ENCODE measurements at places on chromosomes 12 and 14. TPM values are rescaled to one million over a fixed set of nuclear protein-coding genes. Genes with fewer than 3 reads are reported as not detected.

DNA sequence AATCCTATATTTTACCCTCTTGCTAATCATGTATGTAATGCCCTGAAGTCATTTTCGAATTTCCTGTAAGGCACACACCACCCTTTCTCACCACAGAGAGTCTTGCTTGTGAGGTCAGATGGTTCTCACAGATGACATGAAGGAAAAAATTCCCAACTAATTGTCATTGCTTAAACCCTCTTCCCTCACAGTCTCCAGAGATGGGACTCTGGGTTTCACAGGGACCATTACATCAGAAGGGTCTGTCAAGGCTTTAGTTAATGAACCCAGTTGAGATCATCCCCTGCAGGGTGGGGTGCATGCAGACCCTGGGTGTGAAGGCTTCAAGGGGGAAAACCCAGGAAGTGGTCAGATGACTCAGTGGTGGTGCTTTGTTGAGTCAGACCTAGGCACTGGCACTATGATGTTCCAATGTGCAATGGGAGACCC is 229.6 kb downstream of the BCAT1 start:
- no peak for ATAC-seq

GRCh38 chr12:69998011-69998410 is 173.0 kb downstream of the MYRFL start:
- ATAC-seq, result no peak

HVCN1 gene
- total RNA-seq, result 7.9 TPM

- no peak for ATAC-seq
Observed at GRCh38 chr12:25278269-25278668, 27.5 kb upstream of the KRAS start.

GRCh38 chr14:71682337-71682736 is 249.9 kb upstream of the RGS6 start:
- no peak for ATAC-seq

PLEKHG7 gene
- total RNA-seq, result not detected

SLC17A8 gene
- not detected for total RNA-seq

GRCh38 chr12:52352951-52353350 is 14.3 kb downstream of the KRT85 start:
- ATAC-seq, result no peak

- no peak for ATAC-seq
Observed at GRCh38 chr12:93892423-93893268, 215.5 kb downstream of the CRADD start.

GRCh38 chr12:31470459-31470858 is 120.5 kb downstream of the DENND5B start:
- ATAC-seq, result no peak

ENO2 gene
- total RNA-seq, result 31.5 TPM

GRCh38 chr12:120132863-120133385 is 16.4 kb upstream of the RAB35 start:
- no peak for ATAC-seq

- no peak for ATAC-seq
Observed at GRCh38 chr12:53552361-53553327, 45.4 kb upstream of the NPFF start.

DNA sequence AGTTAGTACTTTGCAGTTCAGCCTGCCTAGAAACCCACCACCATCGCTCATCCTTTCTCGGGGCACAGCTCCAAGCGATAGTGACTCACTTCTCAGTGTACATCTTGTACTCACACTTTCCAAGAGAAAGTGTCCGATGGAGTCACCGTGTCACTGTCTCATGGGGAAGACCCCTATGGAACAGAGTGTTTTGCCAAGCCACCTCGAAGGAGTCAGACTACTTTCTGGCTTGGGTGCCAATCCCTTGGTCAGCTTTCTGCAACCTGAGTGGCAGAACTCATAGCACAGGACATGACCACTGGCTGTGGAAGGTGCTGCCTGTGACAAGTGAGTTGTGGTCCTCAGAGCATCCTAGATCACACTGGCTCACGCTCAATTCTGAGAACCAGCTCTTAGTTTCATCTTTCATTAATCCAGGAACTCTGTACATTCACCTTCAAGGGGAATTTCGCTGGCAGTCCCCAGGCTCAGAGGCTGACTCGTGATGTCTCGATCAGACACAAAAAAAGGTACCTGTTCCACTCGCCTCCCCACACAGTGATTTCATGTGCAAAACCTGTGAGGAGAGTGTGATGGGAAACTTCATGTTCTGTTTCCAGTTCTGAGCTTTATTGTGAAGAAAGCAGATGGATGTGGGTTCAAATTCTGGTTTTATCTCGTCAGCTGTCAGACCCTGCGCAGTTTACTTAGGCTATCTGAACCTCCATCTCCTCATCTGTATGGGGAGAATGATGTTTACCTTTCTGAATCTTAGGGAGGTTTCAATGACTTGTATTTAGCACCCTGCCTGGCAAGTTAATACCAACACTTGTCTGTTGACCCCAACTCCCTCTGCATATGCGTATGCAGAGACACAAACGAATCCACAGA is 127.3 kb upstream of the CCND2 start:
- ATAC-seq, result no peak

OR6C2 gene
- not detected for total RNA-seq

PLCZ1 gene
- total RNA-seq, result not detected

DNA sequence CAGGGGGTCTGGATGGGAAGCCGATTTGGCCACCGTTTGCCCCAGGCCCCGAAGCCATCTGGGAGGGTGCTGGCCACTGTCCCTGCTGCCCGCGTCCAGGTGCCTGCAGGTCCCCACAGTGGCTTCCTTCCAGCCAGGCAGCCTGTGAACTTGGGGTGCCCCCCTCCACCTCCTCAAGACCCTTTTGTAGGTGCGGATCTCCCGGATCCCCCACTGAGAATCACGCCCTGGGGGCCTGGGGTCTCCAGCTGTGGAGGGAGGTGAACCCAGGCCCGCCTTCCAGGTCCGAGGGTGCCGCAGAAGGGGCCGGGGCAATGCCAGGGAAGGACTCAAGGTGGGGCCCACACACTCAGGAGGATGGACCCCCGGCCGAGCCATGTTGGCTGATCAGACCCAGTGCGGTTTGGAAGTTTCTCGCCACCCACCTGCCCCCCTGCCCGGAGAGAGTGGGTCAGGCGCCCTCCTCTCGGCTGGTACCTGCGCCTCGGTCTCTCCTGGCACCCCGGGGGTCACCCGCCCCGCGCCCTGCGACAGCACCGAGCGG is 1.7 kb downstream of the MMP17 start:
- no peak for ATAC-seq

FOXN3 gene
- total RNA-seq, result 151 TPM

DNA sequence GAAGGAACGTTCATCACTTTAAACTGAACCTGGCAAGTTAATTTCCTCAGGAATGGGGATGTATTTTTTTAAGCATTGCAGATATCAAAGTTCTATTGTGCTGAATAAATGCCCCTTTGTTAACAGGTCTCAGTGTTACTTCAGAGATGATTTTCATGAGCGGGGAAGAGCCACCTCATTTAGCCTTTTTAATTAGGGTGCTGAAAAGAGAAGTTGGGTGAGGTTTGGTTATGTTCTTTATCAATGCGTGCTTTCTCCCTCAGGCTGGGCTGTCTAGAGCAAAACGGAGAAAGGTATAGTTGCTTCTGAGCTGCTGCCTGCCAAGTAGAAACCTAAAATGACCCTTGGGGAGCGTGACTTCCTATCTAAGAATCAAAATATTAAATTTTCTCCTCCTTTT is 8.0 kb upstream of the HIP1R start:
- ATAC-seq, result no peak

TAMALIN gene
- 11.8 TPM for total RNA-seq

ERP29 gene
- total RNA-seq, result 147 TPM

AVPR1A gene
- total RNA-seq, result 1.4 TPM

ALX1 gene
- not detected for total RNA-seq

GRCh38 chr14:98956181-98956580 is 315.8 kb downstream of the BCL11B start:
- ATAC-seq, result no peak

- no peak for ATAC-seq
Observed at GRCh38 chr14:60003991-60004390, 84.0 kb downstream of the LRRC9 start.

- ATAC-seq, result no peak
Observed at GRCh38 chr12:108572166-108572790, 9.9 kb downstream of the ISCU start.

- ATAC-seq, result no peak
Observed at GRCh38 chr14:96016501-96017160, 22.5 kb upstream of the C14orf132 start.

DNA sequence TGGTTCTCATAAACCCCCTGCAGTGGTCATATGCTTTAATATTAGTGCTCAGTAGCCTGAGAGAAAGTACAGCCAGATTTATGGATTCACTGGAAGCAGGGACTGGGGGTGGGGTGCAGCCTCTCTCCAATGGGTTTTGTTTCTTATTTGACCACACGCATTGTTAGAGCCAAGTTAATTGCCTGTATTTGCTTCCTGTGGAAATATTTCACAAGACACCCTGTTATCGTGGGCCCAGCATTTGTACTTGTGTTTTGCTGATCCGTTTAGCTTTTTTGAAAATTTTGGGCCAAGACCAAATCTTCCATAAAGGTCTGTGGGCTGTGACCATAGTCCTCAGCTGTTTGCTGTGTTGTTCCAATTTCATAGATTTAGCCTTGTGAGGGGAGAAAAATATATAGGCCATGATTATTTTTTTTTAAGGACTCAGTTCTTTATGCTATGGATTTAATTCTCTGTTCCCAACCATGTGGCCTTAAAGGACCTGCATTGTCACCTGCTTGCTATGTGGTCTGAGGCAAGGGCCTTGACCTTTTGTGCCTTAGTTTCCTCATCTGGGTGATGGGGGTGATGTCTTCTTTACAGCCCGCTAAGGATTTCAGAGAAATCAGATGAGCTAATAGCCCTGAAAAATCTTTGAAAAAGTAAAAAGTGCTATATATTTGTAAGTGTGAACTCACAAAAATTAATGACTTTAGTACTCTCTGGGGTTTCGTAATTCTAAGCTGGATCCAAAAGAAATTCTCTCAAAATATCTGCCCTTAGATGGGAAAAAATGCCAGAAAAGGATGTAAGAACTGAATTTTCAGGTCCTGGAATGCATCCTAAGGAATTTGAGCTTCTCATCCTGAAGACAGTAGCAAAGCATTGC is 370.2 kb downstream of the DPF3 start:
- ATAC-seq, result peak; percentile 62

- peak; percentile 34 for ATAC-seq
Observed at GRCh38 chr14:100677152-100677551, 49.5 kb upstream of the DLK1 start.

GRCh38 chr14:23639891-23640523 is 3.8 kb downstream of the DHRS2 start:
- no peak for ATAC-seq

RFX4 gene
- not detected for total RNA-seq

KCNMB4 gene
- 7.2 TPM for total RNA-seq

GRCh38 chr12:121697093-121697698 is 15.4 kb upstream of the TMEM120B start:
- ATAC-seq, result no peak

- ATAC-seq, result no peak
Observed at GRCh38 chr14:46250113-46250703, 401.4 kb downstream of the RPL10L start.

PLEKHA5 gene
- total RNA-seq, result 67.3 TPM

CLEC4A gene
- total RNA-seq, result not detected

- no peak for ATAC-seq
Observed at GRCh38 chr12:50042693-50043092, 14.7 kb upstream of the ASIC1 start.

PPFIBP1 gene
- total RNA-seq, result 72.4 TPM

DNA sequence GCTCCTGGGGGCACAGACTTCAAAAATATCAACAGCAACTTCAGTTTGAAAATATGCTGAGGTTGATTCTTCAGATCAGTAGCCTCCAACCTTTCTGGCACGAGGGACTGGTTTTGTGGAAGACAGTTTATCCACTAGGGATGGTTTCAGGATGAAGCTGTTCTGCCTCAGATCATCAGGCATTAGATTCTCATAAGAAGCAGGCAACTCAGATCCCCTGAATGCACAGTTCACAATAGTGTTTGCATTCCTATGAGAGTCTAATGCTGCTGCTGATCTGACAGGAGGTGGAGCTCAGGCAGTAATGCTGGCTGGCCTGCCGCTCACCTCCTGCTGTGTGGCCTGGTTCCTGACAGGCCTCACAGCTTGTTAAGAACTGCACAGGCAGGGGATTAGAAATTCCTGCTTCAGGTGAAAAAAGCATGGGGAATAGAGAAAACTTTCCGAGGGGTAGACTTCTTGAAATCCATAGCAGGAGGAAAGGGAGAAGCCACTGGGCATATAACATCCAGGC is 12.8 kb downstream of the EPYC start:
- no peak for ATAC-seq

PDE3A gene
- total RNA-seq, result 104 TPM
